T-cell (primary cell): ENCODE measurements at places on chromosomes 2 and 18. TPM values are rescaled to one million over a fixed set of nuclear protein-coding genes. Genes with fewer than 3 reads are reported as not detected.

- DNase-seq: no peak
- H3K4me3 ChIP-seq: no peak overlapping the region
- H3K27ac ChIP-seq: no peak overlapping the region
- no peaks in the 10 kb centered on the region for H3K36me3 ChIP-seq
- H3K27me3 ChIP-seq: peaks cover 5% of the 10 kb centered on the region
Measured at GRCh38 chr2:113376913-113377445, 60.5 kb upstream of the ZNG1B start.

Gene SYT4
- total RNA-seq: not detected

DNA sequence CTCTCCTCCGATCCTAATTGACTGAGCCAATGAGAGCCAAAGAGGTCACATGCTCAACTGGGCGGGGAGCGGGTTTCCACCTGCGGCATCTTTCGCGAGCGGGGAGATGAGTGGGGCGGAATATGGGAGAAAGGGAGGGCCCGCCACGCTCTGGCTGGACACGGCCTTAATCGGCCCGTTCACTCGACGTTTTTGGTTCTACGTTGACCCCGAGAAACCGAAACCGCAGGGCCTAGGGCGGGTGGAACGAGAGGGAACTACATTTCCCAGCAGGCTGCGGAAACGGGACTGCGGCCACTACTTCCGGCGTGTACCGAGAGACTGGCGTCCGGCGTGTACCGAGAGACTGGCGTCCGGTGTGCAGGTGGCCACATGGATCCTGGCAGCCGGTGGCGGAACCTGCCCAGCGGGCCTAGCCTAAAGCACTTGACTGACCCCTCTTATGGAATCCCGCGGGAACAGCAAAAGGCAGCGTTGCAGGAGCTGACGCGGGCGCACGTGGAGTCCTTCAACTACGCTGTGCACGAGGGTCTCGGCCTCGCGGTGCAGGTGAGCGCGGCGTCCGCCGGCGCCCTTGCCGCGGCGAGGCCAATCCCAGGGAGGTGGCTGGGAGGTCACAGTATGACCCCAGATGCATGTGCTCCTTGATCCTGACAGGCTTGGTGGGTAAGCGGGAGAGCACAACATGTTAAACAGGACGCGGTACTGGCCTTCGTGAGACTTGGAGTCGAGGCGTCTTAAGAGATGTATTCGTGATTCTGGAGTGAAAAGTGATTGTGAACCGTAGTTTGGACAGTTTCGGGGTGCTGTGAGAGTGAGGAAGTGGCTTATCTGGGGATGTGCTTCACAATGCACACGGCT lies at the start of gene POLR1B:
Gene POLR1B, plus strand, starts transcription at position 343 of the 861 bp plus-strand sequence. Its CDS starts 30 bp downstream, at position 373.
- no peaks in the 10 kb centered on the region for H3K27me3 ChIP-seq
- peak within 1 kb of the TSS; percentile 73 for H3K27ac ChIP-seq
- peaks cover 8% of the 10 kb centered on the region for H3K4me1 ChIP-seq
- peak; percentile 61 for DNase-seq
- H3K4me3 ChIP-seq: peak within 1 kb of the TSS; percentile 85
- H3K36me3 ChIP-seq: peaks cover 13% of the 10 kb centered on the region

Gene SLC9A2
- total RNA-seq: not detected

Gene ANKRD62
- total RNA-seq: not detected

Gene TRABD2A
- 219 TPM for total RNA-seq

- H3K27me3 ChIP-seq: no peaks in the 10 kb centered on the region
- peak overlapping the region; percentile 79 for H3K4me3 ChIP-seq
- peaks cover 25% of the 10 kb centered on the region for H3K4me1 ChIP-seq
- peak; percentile 17 for DNase-seq
- H3K36me3 ChIP-seq: no peaks in the 10 kb centered on the region
- H3K27ac ChIP-seq: no peak overlapping the region
Measured at GRCh38 chr2:224584111-224584784, 915 bp downstream of the CUL3 start.

Gene IL1B
- total RNA-seq: 0.76 TPM

Gene GPR45
- not detected for total RNA-seq

Gene REG3G
- 0.32 TPM for total RNA-seq

Gene ACMSD
- not detected for total RNA-seq

Gene TMEM237
- 7.8 TPM for total RNA-seq

Gene PIAS2
- 39.8 TPM for total RNA-seq

Gene REG3A
- 0.35 TPM for total RNA-seq

DNA sequence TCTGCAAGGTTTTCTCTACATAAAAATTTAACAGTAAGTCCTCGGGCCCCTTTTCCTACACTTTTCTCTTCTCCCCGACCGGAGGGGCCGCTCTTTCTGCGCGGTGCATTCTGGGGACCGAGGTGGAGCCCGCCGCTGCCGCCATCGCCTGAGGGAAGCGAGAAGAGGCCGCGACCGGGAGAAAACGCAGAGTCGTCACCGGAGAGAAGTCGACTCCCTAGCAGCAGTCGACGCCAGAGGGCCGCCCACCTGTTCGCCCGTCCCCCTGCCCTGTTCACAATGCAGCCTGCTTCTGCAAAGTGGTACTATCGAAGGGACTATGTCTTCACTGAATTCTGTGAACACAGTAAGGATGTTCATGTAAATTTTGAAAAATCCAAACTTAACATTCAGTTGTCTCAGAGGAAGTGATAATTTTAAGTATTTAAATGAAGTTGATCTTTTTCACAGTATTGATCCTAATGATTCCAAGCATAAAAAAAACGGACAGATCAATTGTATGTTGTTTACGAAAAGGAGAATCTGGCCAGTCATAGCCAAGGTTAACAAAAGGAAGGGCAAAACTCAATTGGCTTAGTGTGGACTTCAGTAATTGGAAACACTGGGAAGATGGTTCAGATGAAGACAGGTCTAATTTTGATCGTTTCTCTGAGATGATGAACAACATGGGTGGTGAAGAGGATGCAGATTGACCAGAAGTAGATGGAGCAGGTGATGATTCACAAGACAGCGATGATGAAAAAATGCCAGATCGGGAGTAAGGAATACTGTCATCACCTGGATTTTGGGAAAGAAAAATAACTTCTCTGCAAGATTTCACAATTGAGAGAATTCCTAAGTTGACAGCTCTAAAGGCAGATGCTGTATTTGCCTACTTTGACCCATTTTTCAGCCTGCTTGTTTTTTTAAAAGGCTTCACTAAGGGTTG lies 55.8 kb downstream of the ASXL2 start:
- no peaks in the 10 kb centered on the region for H3K27me3 ChIP-seq
- H3K4me3 ChIP-seq: peak overlapping the region; percentile 5

- no peaks in the 10 kb centered on the region for H3K27me3 ChIP-seq
- H3K27ac ChIP-seq: no peak overlapping the region
- H3K4me1 ChIP-seq: no peaks in the 10 kb centered on the region
- H3K4me3 ChIP-seq: no peak overlapping the region
- H3K36me3 ChIP-seq: no peaks in the 10 kb centered on the region
Measured at GRCh38 chr2:145088756-145089155, 568.8 kb upstream of the ZEB2 start.

Gene CDK15
- not detected for total RNA-seq

Gene OSBPL6
- total RNA-seq: 0.26 TPM

Gene SALL3
- 0.09 TPM for total RNA-seq

Gene GAD1
- total RNA-seq: not detected

- H3K27me3 ChIP-seq: peaks cover 7% of the 10 kb centered on the region
- no peaks in the 10 kb centered on the region for H3K4me1 ChIP-seq
- H3K27ac ChIP-seq: no peak overlapping the region
- H3K4me3 ChIP-seq: no peak overlapping the region
- DNase-seq: no peak
- H3K36me3 ChIP-seq: no peaks in the 10 kb centered on the region
Measured at GRCh38 chr18:12068950-12069320, 24.7 kb upstream of the ANKRD62 start.

Gene NCOA1
- 52.8 TPM for total RNA-seq

Gene KHK
- total RNA-seq: 4.8 TPM

Gene GALR1
- not detected for total RNA-seq

GRCh38 chr2:233419602-233420391 lies 65.5 kb downstream of the DGKD start:
- H3K4me1 ChIP-seq: peaks cover 58% of the 10 kb centered on the region
- no peaks in the 10 kb centered on the region for H3K27me3 ChIP-seq
- peak overlapping the region; percentile 64 for H3K4me3 ChIP-seq

Gene HOXD3
- total RNA-seq: 0.44 TPM

- no peaks in the 10 kb centered on the region for H3K27me3 ChIP-seq
- DNase-seq: no peak
- no peak overlapping the region for H3K27ac ChIP-seq
- H3K36me3 ChIP-seq: no peaks in the 10 kb centered on the region
Measured at GRCh38 chr2:69053416-69053965, 40.5 kb downstream of the ANTXR1 start.

Gene LYG2
- not detected for total RNA-seq

DNA sequence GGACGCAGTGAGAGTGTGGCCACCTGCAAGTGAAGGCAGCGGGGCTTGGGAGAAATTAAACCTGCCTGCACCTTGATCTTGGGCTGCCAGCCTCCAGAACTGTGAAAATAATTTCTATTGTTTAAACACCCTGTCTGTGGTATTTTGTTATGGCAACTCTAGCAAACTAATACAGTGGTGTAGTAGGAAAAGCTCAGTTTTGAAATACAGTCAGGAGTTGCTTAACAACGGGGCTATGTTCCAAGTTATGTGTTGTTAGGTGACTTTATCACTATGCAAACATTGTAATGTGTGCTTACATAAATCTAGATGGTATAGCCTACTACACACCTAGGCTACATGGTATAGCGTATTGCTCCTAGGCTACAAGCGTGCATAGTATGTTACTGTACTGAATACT lies 93.4 kb upstream of the FN1 start:
- no peak overlapping the region for H3K4me3 ChIP-seq
- no peaks in the 10 kb centered on the region for H3K4me1 ChIP-seq
- no peaks in the 10 kb centered on the region for H3K27me3 ChIP-seq
- H3K36me3 ChIP-seq: no peaks in the 10 kb centered on the region
- no peak for DNase-seq
- H3K27ac ChIP-seq: no peak overlapping the region

Gene CHRND
- total RNA-seq: not detected

Gene ALPG
- not detected for total RNA-seq

Gene ATIC
- total RNA-seq: 95.1 TPM

GRCh38 chr18:63119647-63120046 lies 199.9 kb downstream of the BCL2 start:
- H3K27ac ChIP-seq: no peak overlapping the region
- H3K4me1 ChIP-seq: peaks cover 2% of the 10 kb centered on the region
- no peak for DNase-seq
- H3K27me3 ChIP-seq: peaks cover 9% of the 10 kb centered on the region
- no peaks in the 10 kb centered on the region for H3K36me3 ChIP-seq
- H3K4me3 ChIP-seq: no peak overlapping the region

GRCh38 chr2:11187083-11187619 lies 31.9 kb downstream of the SLC66A3 start:
- no peaks in the 10 kb centered on the region for H3K27me3 ChIP-seq
- no peaks in the 10 kb centered on the region for H3K4me1 ChIP-seq
- H3K4me3 ChIP-seq: no peak overlapping the region

- H3K27ac ChIP-seq: no peak overlapping the region
- peak; percentile 65 for DNase-seq
- H3K4me1 ChIP-seq: no peaks in the 10 kb centered on the region
- H3K27me3 ChIP-seq: no peaks in the 10 kb centered on the region
- H3K36me3 ChIP-seq: no peaks in the 10 kb centered on the region
Measured at GRCh38 chr2:47323009-47323821, 79.7 kb upstream of the MSH2 start.

DNA sequence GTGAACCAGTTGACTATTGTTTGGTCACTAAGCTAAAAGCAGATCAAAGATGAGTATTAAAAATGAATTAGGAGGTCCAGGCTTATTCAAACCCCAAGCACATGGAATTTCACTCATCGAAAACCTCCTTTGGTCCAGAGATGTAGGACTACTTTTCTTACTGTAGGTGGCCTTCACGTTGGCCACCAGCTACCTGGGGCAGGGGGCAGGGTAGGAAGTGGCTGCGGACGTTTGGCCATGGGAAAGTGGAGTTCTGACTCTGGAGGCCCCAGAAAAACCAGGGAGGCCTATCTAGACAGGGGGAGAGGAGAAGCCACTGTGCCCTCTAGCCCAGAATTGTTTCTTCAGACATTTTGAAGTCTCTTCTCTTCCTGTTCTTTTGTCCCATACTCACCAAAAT lies 31.8 kb upstream of the CABLES1 start:
- H3K36me3 ChIP-seq: no peaks in the 10 kb centered on the region
- no peak overlapping the region for H3K4me3 ChIP-seq
- no peaks in the 10 kb centered on the region for H3K4me1 ChIP-seq

Gene HOXD10
- total RNA-seq: not detected

Gene CYP26B1
- not detected for total RNA-seq

DNA sequence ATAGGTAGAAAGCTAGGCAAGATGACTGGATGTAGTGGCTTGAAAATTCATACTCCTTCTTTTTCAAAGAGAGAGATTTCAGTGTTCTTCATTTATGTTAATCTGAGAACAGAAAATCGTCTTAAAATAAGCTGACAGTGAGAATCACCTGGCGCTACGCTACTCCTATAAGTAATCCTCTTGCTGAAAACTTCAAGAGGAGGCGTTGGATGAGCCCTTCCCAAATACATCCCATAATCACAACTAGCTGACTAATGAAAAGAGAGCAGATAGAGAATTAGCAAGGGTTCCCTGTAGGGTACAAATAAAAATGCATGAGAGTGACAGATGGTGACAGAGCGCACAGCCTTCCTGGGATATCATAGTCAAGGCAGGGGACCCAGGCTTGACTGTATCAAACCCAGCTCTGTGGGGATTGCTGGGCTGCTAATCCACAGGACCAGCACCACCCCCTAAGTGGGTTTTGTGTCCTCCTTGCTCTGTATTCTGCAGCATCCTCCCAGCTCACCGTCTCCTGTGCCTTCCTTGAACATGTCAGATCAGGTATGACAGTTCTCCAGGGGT lies 280.2 kb downstream of the SP3 start:
- no peaks in the 10 kb centered on the region for H3K36me3 ChIP-seq
- no peak for DNase-seq
- H3K27ac ChIP-seq: no peak overlapping the region
- no peaks in the 10 kb centered on the region for H3K4me1 ChIP-seq

DNA sequence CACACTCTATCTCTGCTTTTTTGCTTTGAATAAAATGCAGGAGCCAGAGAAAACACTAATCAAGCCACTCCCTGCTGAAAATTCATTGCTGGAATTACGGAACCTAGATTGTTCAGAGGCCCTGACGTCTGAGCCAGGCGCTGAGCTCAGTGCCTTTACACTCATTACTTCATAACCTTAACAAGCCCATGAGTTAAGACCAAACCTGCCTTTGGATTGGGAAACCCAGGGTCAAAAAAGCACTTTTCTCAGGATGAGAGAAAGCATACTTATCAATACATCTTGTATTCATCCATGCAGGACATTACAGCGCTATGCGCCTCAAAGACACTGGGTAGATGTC lies 762 bp downstream of the INO80C start:
- no peaks in the 10 kb centered on the region for H3K36me3 ChIP-seq
- peaks cover 9% of the 10 kb centered on the region for H3K4me1 ChIP-seq
- H3K27ac ChIP-seq: peak overlapping the region; percentile 96
- DNase-seq: no peak
- H3K27me3 ChIP-seq: no peaks in the 10 kb centered on the region

Gene REG1A
- 9.1 TPM for total RNA-seq

Gene LCT
- total RNA-seq: 0.05 TPM

- H3K27ac ChIP-seq: no peak overlapping the region
- DNase-seq: no peak
- H3K4me3 ChIP-seq: no peak overlapping the region
- H3K27me3 ChIP-seq: no peaks in the 10 kb centered on the region
Measured at GRCh38 chr2:218074031-218074430, 5.0 kb downstream of the RUFY4 start.

Gene PJVK
- total RNA-seq: 1.8 TPM

Gene SLC11A1
- 0.40 TPM for total RNA-seq
